H9 (cell line): ENCODE measurements at places on chromosomes 2 and 18.

- DNase-seq, result no peak
Observed at GRCh38 chr18:5998166-5998881, 103.0 kb upstream of the TMEM200C start.

GRCh38 chr2:109242210-109242653 lies 113.2 kb downstream of the SH3RF3 start:
- no peak for DNase-seq

GRCh38 chr2:240962300-240963064 lies 35.9 kb upstream of the SNED1 start:
- DNase-seq, result peak; percentile 31

GRCh38 chr2:104768694-104769093 lies 85.2 kb upstream of the POU3F3 start:
- DNase-seq, result no peak
